GM23248 (cell line): ENCODE measurements at places on chromosomes 11 and 22. TPM values are rescaled to one million over a fixed set of nuclear protein-coding genes. Genes with fewer than 3 reads are reported as not detected.

GRCh38 chr11:101336155-101336554, 206.5 kb upstream of the PGR start:
- DNase-seq = no peak

GRCh38 chr11:16981651-16982194, 32.5 kb downstream of the PLEKHA7 start:
- DNase-seq = peak; percentile 43

DNA sequence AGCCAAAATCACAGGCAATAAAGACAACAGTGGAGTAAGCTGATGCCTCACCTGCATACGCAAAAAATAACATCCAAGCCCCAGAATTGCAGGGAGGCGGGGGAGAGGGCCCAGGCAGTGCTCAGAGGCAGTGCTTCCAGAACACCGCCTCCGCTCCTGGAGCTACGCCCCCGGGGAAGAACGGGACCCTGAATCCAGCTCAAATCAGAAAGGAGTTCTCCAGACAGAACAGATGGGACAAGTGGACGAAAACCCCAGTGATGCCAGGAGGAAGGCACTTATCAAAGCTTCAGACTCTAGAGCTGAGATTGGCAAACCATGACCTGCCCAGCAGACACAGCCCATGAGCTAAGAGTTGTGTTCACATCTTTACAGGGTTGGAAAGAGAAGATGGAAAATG, 683.9 kb downstream of the TBC1D22A start:
- no peak for DNase-seq

GRCh38 chr11:72930008-72930407, 115.8 kb downstream of the ATG16L2 start:
- no peak for DNase-seq

DNA sequence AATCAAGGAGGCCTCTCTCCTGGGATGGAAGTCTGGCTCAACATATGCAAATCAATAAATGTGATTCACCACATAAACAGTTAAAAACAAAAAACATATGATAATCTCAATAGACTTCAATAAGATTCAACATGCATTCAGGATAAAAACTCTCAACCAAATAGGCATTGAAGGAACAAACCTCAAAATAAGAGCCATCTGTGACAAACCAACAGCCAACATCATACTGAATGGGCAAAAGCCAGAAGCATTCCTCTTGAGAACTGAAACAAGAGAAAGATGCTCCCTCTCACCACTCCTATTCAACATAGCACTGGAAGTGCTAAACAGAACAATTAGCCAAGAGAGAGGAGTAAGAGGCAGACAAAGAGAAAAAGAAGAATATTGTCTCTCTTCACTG, 54.0 kb upstream of the SEZ6L start:
- DNase-seq = no peak

DNA sequence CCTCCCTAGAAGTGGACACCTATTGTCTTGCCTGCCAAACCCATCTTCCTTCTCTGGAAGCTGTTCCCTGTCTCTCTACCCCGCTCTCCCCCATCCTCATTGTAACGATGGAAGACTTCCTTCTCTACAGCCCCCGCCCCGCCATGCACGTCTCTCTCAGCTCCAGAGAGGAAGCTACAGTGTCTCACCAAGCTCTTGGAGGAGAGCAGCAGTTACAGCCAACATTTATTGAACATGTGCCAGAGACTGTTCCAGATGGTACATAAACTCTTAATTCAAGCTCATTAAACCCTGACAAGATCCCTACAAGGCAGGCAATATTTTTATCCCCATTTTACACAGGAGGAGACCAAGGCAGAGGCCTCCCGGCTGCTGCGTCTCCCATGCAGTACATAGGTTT, 15.1 kb downstream of the MCHR1 start:
- no peak for DNase-seq

- no peak for DNase-seq
These were observed 21.0 kb downstream of the SPECC1L start for GRCh38 chr22:24291515-24292201.

GRCh38 chr11:33135216-33135615, 26.1 kb downstream of the CSTF3 start:
- DNase-seq = peak; percentile 84

DNA sequence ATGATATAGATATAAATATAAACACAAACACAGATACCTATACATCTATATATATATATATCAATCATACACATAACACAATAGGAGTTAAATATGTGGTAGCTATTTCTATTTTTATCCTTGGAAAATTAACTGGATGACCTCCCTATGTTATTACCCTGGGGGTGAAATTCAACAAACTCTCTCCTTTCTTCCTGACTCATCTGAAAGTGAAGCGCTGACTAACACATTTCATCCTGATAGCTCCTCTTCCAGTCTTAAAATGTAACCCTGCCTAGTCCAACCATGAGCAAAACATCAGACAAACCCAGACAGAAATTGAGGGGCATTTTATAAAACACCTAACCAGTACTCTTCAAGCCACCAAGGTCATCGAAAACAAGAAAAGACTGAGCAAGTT, 220.6 kb upstream of the ISX start:
- DNase-seq = no peak

- DNase-seq = no peak
These were observed 134.1 kb downstream of the CASP12 start for GRCh38 chr11:104763930-104764709.

GRCh38 chr11:83978942-83979341, 692.8 kb upstream of the CCDC90B start:
- no peak for DNase-seq

The ZBTB3 gene
- 6.6 and 8.0 TPM in 2 replicates for total RNA-seq

The FADS2 gene
- total RNA-seq = 5.2 and 7.7 TPM in 2 replicates

The OAF gene
- total RNA-seq = 111 and 116 TPM in 2 replicates

The OR2AG1 gene
- total RNA-seq = not detected in 2 replicates

The HBB gene
- not detected in 2 replicates for total RNA-seq
